ENCODE measurements at places on chromosomes 3 and 15.

- no peak for DNase-seq
These were observed 109.6 kb upstream of the UMPS start for GRCh38 chr3:124620600-124621063.

GRCh38 chr15:88612186-88612796 lies 8.8 kb upstream of the AEN start:
- no peak for DNase-seq

DNA sequence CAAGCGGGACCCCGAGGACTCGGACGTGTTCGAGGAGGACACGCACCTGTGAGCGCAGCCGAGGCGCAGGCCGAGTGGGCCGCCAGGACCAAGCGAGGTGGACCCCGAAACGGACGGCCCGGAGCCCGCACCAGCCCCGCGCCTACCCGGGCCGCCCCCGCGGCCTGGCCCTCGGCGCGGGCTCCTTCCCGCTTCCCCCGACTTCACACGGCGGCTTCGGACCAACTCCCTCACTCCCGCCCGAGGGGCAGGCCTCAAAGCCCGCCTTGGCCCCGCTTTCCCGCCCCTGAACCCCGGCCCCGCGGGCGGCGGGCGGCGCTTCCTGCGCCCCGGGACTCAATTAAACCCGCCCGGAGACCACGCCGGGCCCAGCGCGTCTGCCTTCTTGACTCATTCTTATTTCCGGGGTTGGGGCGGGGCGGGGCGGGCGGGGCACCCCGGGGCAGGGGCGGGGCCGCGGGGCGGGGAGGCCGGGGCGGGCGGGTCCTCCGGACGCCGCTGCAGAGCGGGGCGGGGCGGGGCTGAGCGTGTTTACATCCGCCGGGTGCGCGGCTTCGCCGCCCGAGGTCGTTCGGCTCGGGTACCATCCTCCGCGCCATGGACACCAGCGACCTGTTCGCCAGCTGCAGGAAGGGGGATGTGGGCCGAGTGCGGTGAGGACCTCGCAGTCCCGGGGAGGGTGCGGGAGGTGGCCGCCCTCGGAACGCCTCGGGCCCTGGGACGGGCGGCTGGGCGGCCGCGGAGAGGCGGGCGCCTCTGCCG lies at the start of gene ABTB1:
ABTB1 (plus strand) TSS at position 524 of the 762 bp plus-strand sequence; CDS start at position 598, 74 bp downstream.
- peak; percentile 97 for DNase-seq

DNA sequence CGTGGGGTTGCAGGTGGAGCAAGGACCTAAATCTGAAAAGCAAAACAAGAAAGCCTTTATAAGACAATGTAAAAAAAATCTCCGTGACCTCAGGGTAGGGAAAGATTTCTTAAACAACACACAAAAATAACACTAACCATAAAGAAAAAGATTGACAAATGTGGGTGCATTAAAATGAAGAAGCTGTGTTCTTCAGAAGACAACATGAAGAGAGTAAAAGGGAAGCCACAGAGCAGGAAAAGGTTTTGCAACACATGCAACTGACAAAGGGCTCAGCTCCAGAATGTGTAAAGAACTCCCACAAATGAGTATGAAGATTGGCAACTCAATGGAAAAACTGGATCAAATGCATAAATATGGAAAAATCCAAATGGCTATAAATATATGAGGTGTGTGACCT lies 74.2 kb downstream of the MAGEF1 start:
- no peak for DNase-seq

GRCh38 chr3:181637456-181637855 lies 74.3 kb upstream of the SOX2 start:
- DNase-seq, result no peak

DNA sequence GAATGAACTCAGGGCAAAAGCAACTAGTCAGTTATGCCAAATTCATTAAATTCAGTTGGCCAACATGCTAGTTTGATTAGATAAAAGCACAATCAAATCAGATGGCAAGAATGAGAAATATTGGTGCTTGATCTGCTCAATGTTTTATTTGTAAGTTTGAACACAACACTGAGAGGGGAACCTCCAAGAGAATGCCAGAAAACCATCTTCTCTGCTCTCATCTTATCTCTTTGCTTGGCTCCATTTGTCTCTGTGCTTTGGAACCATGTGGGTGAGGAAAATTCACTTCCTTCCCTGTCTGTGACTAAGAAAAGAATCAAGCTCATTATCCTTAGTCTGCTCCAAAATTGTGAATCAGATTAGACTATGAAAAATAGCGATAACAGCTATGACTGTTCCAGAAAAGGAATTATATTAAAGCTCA lies 43.6 kb upstream of the DCBLD2 start:
- DNase-seq, result no peak

DNA sequence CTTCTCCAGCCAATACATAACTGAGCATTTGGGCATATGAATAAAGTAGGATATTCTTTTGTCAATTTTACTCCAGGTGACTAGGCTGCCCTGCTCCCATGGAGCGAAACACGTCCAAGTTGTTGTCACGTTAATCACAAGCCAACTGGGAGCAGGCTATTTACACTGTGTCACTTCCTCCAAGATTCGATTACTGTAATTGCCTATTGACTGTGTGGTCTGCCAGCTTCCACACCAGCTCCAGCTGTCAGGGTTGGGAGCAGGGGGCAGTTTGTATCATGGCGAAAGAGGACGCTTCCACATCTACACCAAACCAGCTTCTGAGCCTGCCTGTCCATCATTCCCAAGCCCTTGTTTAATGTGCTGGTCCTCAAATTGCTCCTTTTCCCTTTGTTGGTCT lies 89.2 kb upstream of the RORA start:
- DNase-seq, result no peak

DNA sequence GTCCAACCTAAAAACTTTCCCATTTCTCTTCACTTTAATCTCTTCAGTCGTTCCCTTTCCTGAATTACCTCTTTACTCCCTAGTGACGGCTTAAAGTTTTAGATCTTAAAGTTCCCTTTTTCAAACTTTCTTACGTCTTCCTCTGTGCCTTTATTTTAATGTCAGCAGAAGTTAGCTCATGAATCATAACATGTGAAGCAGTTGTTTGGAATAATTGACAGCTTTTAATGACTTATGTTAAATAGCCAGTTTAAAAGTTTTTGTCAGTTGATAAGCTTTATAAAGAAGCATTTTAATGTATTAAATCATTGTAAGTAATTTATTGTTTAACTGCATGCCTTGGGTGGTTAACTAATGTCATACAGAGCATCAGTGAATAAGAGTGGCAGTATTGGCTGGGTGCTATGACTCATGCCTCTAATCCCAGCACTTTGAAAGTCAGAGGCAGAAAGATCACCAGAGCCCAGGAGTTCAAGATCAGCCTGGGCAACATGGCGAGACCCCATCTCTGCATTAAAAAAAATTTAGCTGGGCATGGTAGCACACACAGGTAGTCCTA lies 33.9 kb downstream of the PIK3CA start:
- no peak for DNase-seq

DNA sequence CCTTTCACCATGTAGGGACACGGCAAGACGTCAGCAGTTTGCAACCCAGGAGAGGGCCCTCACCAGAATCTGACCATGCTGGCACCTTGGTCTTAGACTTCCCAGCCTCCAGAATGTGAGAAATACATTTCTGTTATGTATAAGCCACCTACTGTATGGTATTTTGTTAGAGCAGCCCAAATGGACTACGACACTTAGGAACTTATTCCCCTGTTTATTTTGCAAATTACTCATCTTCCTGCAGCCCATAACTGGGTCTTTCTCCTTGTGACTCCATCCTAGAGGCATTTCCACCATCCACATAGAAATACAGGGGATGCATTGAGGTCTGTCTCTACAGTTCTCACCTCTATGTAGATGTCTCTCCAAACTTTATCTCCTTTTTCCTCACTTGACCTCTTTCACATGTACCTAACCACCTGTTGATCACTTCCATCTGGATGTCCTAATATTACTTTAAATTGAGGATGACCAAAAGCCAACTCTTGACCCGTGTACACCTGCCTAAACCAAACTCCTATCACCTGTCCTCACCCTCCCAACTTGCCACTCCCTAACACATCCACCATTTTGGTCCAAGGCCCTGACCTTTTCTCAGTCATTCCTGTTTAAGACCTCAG lies 406.0 kb upstream of the WNT5A start:
- no peak for DNase-seq

DNA sequence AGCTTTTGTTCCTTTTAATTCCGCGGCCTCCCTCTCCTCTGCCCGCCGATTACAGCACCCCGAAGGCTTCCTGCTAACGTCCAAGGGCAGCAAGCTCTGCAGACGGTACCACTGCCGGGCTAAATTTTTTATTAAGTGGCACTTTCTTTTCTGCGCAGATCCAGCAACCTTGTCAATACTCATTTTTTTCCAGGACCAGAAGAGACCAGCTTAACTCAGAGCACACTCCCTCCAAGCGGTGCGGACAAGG lies 542 bp upstream of the MEIS2 start:
- DNase-seq, result no peak

DNA sequence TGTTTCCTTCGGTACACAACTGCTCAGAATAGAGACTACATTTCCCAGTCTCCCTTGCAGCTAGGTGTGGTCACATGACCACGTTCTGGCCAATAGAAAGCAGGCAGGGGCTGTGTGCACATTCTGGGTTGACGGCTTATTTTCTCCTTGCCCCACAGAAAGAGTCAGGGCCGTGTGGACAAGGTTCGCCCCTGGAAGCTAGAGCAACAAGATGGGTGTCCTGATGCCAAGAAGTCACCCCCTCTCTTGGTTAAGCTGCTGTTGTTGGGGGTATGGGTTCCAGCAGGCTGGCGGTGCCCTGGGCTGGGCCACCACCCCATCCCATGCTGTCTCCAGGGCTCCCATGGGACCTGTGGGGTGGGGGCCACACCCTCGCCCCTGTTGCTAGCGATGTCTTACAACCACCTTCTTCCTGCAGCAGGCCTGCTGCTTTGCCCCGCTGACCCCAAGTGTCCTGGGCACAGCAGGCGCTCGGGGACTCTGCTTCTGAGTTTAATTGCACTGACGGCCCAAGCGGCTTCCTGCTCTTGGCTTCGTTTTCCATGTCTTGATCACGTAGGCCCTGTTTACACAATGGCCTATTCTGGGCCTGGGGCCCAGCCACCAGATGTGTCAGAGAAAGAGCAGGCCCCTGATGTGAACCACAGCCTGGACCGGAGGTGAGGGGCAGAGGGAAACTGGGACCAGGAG lies 24.9 kb downstream of the ABTB1 start:
- DNase-seq, result peak; percentile 89

GRCh38 chr15:94579286-94579685 lies 347.9 kb downstream of the MCTP2 start:
- no peak for DNase-seq

GRCh38 chr3:129599607-129600006 lies 6.9 kb downstream of the PLXND1 start:
- DNase-seq, result peak; percentile 62
